ENCODE measurements at places on chromosomes 4 and X.

DNA sequence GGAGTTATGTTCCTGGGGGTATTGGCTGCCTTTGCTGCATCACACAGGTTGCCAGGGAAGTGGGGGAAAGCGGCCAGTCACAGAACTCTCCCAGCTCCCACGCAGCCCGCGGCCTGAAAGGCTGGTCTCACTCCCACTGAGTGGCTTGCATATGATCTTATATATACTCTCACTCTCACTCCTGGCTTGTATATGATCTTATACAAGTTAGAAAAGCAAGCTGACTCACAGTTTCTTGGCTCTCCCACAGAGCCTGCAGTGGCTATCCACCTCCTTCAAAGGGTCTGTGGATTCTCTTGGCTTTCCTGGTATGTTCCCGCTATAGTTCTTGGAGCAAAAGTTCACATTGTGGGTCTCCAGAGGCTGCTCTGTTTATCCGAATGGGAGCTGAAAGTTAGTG is 833.5 kb upstream of the GALNTL6 start:
- peak; percentile 1 for DNase-seq

- DNase-seq, result peak; percentile 61
These were observed 550.9 kb upstream of the BOD1L1 start for GRCh38 chr4:14178421-14178820.

DNA sequence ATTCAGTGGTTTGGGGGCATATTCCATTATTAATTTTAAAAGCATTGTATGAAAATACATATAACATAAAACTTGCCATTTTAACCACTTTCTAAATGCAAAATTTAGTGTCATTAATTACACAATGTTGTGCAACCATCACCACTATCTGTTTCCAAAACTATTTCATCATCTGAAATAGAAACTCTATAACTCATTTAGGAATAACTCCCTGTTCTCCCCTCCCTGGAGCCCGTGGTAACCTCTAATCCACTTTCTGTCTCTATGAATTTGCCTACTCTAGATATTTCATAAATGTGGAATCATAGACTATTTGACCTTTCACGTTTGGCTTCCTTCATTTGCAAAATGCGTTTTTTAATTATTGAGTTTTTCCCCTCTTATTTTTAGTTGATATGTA is 101.4 kb upstream of the GPC4 start:
- DNase-seq, result peak; percentile 46

- DNase-seq, result peak; percentile 70
These were observed 8.7 kb downstream of the SMIM10 start for GRCh38 chrX:134999469-134999868.

DNA sequence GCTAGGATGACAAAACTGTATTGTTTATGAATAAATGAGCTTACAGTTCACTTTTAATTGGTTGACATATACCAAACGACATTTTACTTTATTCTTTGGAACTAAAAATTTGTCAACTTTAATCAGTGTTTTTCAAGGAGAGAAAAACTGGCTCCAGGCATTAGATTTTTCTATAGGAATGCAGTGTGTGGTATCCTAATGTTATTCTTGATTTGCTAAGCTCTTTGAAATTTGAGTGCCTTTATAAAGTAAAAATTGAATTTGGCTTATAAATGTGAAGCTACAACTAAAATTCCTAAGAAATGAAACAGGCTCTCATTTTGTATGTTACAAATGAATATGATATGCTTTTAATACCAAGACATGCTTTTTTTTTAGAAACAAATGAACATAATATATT is 442.2 kb upstream of the TRAM1L1 start:
- DNase-seq, result no peak

GRCh38 chr4:168162604-168163003 is 70.3 kb downstream of the ANXA10 start:
- DNase-seq, result peak; percentile 35

- no peak for DNase-seq
These were observed 21.1 kb downstream of the AMER1 start for GRCh38 chrX:64184396-64184795.

GRCh38 chrX:71212536-71212935 is 10.5 kb upstream of the GJB1 start:
- DNase-seq, result no peak

- DNase-seq, result peak; percentile 29
These were observed 167.1 kb downstream of the DHX15 start for GRCh38 chr4:24417206-24417605.

- no peak for DNase-seq
These were observed 616.2 kb upstream of the AADAT start for GRCh38 chr4:170705907-170706306.

GRCh38 chrX:7904562-7904961 is 22.7 kb downstream of the PNPLA4 start:
- peak; percentile 39 for DNase-seq

DNA sequence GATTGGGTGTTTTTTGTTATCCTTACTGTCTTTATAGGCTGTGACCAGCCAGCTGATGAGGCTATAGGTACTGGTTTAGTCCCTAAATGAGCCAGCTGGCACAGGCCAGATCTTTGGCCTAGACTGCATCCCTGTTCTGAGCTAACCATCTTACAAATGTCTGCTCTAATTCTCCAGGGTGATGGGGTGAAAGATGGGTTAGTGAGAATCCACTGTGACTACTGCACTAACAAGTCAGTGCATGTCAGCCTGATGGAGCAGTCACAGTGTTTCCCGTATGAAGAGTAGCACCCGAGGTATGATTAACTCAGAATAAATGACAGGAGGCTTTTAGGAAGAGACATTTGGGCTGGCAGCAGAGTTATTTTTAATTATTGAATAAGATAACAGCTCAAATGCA is 181.0 kb downstream of the DCTD start:
- no peak for DNase-seq

- no peak for DNase-seq
These were observed 48.3 kb downstream of the EMCN start for GRCh38 chr4:100469555-100469954.

- peak; percentile 42 for DNase-seq
These were observed 225.8 kb upstream of the SFRP2 start for GRCh38 chr4:154014407-154015321.

GRCh38 chr4:149702414-149703293 is 113.0 kb downstream of the IQCM start:
- no peak for DNase-seq

DNA sequence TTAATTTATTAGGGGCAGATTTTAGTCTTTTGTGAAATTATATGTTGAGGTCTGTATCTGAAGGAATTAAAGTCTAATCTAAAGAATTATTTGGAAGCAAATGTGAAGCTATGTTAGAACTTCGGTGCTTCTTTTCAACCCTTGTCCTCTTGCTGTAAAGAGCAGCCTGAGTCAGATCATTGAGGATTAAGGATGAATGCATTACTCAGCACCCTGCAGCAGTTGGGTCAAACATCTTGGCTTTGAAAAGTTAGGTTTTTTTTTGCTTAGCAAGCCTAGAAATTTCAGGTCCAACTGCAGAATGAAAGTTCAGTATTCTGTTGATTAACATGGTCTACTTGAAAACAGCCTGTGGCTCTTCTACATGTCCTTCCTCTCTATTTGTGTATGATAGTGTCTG is 57.6 kb downstream of the SLC4A4 start:
- DNase-seq, result peak; percentile 21
